ENCODE measurements at places on chromosomes 16 and 17. TPM values are rescaled to one million over a fixed set of nuclear protein-coding genes. Genes with fewer than 3 reads are reported as not detected.

The KRTAP4-5 gene
- total RNA-seq = not detected

The TAT gene
- 0.23 TPM for total RNA-seq

The CCL3 gene
- not detected for total RNA-seq

The TUFM gene
- 253 TPM for total RNA-seq

The KCNH6 gene
- total RNA-seq = 0.37 TPM

The DNAH17 gene
- 0.43 TPM for total RNA-seq

DNA sequence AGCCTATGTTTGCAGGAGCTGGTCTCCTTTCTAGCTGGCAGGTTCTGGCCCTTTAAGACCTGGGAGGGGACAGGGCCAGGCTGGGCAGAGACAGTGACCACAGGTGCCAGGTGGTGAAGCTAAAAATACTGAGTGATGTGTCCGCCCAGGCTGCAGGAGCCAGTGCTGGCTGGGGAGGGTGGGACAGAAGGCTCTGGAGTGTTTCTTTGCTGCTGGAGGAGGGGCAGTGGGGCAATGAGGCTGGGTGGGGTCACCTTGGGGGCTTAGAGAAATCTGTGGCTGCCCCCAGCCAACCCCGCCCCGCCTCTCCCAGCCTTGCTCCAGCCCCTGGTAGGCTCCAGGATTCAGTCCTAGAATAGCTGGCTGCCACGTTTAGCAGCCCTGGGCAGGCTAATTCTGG lies 30.4 kb upstream of the SBK1 start:
- ATAC-seq = no peak

DNA sequence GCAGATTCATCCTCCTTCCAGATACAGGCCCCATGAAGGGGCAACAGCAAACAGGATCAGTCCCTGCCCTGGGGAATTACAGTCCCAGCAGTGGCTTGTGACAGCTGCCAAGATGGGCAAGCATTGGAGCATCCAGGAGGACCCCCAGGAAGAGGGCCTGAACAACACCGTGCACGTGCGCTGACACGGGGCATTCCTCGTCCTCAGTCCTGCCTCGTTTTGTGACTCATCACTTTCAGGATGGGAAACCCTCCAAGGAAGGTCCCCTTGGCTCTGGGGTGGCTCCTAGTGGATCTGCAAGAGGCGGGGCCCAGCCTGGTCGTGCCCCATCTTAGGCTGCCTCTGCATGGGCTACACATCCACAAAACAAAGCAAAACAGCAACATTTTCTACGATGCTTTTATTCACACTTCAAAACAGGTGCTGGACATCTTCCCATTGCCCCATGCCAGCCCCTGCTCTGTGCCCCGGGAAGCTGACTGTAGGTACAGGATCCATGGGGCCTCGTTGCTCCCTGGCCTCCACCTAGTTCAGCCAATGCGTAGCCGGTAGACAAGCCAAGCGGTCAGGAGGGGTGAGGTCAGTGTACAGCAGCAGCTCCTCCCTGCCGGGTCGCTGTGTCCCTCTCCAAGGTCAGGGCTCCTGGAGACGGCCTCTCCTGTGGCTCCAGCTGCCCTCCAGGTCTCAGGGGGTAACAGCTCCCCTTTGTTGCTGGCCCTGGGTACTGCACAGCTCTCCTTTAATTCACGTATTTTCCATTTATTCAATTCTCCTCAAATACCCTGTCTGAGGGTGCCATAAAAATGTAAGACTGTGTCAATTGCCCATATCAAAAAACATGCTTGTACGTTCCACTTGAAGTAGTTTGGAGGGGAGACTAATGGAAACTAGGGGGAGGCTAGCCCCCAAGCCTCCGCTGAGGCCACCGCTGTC lies 32.2 kb downstream of the ACTG1 start:
- peak; percentile 3 for ATAC-seq

DNA sequence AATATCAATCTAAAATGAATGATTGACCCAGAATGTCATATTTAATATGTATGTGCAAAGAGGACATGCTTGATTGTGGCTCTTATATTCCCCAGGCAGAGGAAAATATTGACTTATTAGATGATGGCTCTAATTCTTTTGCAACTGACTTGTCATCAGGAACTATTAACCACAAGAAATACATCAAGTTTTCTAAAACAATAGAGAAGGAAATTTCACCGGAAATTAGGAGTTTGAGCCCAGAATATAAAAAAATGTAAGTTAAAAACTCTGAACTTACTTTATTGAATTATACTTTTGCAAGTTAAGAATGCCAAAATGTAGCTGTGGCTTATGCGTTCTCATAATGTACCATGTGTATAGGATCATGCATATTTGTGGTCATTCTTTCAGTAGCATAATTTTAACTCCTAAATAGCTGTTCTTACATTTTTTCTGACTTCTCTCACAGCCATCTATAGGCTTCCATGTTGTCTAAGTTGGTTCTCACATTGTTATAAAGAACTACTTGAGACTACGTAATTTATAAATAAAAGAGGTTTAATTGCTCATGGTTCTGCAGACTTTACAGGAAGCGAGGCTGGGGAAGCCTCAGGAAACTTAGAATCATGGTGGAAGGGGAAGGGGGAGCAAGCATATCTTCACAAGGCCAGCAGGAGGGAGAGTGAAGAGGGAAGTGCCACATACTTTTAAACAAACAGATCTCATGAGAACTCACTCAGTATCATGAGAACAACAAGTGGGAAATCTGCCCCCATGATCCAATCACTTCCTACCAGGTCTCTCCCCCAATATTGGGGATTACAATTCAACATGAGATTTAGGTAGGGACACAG lies 11.6 kb downstream of the EFCAB13 start:
- ATAC-seq = no peak

GRCh38 chr17:8896641-8897635 lies 29.5 kb upstream of the PIK3R6 start:
- no peak for ATAC-seq

GRCh38 chr16:67470359-67470758 lies 10.6 kb downstream of the ATP6V0D1 start:
- ATAC-seq = no peak

GRCh38 chr17:29664743-29665480 lies 42.2 kb upstream of the CORO6 start:
- no peak for ATAC-seq

GRCh38 chr17:47603830-47604597 lies 45.7 kb upstream of the KPNB1 start:
- no peak for ATAC-seq

GRCh38 chr16:82848013-82848412 lies 221.2 kb downstream of the CDH13 start:
- ATAC-seq = no peak

DNA sequence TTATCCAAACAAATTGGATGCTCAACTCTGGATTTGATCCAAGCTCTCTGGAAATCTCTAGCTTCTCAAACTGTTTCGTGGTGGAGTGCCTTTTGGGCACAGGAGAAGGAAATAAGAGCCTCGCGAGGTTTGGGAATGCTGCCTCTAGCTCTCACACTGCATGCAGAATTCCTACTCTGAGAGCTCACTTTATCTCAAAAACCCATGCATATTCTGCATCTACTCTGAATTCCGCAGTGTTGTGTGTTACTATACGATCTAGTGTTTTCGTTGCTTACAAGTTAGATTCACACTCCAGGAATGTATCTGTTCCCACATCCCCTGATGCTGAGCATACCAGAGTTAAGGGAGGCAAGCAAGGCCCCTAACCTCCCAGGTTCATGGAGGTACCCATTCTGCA lies 462.7 kb downstream of the WWOX start:
- ATAC-seq = no peak

DNA sequence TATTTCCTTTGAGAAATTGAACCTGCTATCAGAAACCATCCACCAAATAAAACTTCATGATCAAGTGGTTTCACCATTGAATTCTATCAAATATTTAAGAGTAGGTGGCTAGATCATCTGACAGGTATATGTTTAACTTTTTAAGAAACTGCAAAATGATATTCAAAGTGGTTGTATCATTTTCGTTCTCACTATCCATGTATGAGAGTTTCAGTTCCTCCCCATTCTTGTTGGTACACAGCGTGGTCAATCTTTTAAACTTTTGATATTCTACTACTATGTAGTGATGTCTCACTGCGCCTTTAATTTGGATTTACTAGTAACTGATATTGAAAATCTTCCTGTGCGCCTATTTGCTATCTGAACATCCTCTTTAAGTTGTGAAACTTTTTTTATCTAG lies 163.7 kb downstream of the CYB561 start:
- ATAC-seq = no peak

- ATAC-seq = peak; percentile 32
Observed at GRCh38 chr16:16869746-16870145, 490.8 kb downstream of the NPIPA7 start.

DNA sequence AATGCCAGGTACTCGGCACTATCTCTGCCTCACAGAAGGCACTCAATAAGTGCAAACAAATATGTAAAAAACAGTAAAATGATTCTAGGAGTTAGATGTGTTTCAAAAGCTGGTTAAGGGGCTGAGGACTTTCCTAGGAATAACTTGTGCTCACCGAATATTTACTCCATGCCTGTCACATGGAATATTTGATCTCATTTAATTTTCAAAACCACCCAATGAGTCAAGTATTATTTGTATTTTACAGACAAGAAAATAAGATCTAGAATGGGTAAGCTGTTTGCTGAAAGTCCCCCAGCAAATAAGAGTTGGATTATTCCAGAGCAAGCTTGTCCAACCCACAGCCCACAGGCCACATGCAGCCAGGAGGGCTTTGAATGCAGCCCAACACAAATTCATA lies 34.6 kb upstream of the LYRM9 start:
- ATAC-seq = no peak

DNA sequence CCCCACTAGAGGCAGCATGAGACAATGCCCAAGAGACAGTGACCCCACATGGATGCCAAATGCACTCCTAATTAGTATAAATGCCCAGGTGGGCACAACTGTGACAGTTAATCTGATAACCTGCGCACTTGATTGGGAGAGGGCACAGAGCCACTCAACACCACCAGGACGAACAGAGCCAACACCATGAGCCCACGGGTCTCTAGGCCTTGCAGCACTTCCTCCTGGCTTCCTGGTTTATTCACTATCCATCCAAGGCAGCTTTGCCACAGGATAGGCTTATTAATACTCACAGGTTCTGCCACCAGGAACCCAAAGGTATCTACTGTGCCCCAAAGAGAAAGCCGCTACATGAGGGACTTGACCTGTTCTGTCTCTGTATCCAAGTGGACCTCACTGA lies 14.9 kb downstream of the AXIN2 start:
- ATAC-seq = no peak

All from motor neuron (in vitro differentiated cells).